Fibroblast of skin of scalp (primary cell): ENCODE measurements at places on chromosomes 5 and 9.

DNA sequence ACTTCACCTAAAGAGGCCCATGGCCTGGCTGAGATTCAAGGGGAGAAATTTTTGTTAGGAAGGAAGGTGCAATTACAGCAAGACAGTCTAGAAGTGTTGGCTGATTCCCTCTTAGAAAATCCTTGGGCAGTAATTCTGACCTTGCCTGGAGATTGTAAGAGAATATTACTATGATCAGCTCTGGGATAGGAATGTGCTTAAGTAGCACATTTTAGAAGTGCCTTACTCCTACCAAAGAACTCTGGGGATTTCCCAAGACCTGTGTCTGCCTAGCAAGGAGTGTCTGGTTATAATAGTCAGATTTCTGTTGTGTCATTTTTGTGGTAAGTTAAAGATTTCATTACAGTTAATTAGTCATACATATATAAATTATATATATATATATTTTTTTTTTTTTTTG lies 52.3 kb downstream of the NLN start:
- peak; percentile 87 for DNase-seq

GRCh38 chr9:120846906-120847305 lies 4.2 kb upstream of the PSMD5 start:
- no peak for DNase-seq

GRCh38 chr5:320524-321229 lies 837 bp upstream of the AHRR start:
- DNase-seq, result no peak

GRCh38 chr5:122846051-122846550 lies 688 bp downstream of the SNX24 start:
- peak; percentile 63 for DNase-seq

GRCh38 chr9:108056084-108056804 lies 566.7 kb upstream of the KLF4 start:
- peak; percentile 38 for DNase-seq

- DNase-seq, result no peak
Measured at GRCh38 chr5:179126506-179126991, 66.4 kb downstream of the ZNF354C start.

DNA sequence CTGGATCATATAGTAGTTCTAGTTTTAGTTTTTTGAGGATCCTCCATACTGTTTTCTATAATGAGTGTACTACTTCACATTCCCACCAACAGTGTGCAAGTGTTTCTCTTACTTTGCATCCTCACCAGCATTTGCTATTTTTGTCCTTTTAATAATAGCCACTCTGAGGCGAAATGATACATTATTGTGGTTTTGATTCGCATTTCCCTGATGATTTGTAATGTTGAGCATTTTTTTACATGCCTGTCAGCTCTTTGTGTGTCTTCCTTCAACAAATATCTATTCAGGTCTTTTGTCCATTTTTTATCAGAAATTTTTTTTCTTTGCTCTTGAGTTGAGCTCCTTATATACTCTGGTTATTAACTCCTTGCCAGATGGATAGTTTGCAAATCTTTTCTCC lies 114.0 kb downstream of the ADAMTSL1 start:
- DNase-seq, result peak; percentile 85

DNA sequence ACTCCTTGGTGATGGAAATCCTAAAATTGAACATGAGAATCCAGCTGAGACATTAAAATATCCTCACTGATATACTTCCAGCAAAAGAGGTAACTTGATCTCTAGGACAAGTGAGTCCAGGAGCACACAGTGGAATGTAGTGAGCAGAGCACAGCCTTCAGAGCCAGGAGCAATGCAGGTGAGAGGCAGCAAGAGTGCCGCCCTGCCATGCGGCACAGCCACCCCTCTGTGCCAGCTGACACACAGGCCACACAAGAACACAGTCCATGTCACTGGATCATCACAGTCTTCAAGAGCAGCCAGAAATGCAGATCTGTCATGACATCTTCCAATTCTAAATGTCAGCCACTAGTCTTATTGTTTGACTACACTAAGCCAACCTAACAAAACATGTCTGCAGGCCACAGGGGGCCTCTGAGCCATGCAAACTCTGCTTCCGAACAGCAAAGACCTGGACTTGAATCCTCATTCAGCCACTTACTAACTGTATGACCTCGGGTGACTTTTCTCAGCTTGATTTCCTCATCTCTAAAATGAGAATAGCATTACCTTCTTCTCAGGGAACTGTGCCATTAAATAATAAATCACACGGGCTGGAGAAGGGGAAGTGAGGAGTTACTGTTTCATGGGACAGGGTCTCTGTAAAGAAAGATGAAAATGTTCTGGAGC lies 47.0 kb downstream of the CCDC125 start:
- peak; percentile 37 for DNase-seq

- no peak for DNase-seq
Measured at GRCh38 chr5:850511-851006, at the start of gene ZDHHC11. Gene ZDHHC11 (minus strand): TSS chr5:850986. CDS start chr5:850602, 384 bp downstream.

- DNase-seq, result no peak
Measured at GRCh38 chr5:61809651-61810050, 477.6 kb downstream of the ZSWIM6 start.

DNA sequence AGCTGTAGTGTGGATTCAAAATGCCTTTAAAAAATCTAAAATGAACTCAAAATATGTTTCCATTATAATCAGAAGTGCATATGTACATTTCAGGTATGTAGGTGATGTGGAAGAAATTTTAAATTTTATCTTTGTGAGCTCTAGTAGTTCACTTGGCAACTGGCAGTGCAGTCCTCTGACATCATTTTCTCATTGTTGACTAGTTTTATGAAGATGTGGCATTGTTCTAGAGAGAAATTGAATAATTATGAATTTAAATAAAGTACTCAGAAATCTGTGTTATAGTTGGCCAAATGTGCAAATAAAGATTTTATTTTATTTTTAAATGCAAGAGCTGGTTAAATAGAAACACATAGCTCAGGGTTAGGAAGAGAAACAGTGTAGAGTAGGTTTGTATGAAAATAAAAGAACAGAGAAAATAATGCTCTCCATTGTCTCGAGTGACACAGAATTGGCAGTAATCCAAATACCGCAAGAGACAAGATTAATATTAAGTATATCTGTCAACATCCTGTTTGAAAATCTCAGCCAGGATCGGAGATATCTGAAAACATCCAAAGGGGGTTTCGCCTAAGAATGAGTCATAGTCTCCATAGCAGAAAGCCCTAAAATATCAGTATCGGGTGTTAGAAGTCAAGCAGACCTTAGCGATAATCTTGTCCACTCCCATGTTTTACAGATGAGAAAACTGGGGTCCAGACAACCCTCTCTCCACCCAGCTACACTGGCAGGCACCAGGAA lies 189.4 kb downstream of the CCDC192 start:
- peak; percentile 75 for DNase-seq

DNA sequence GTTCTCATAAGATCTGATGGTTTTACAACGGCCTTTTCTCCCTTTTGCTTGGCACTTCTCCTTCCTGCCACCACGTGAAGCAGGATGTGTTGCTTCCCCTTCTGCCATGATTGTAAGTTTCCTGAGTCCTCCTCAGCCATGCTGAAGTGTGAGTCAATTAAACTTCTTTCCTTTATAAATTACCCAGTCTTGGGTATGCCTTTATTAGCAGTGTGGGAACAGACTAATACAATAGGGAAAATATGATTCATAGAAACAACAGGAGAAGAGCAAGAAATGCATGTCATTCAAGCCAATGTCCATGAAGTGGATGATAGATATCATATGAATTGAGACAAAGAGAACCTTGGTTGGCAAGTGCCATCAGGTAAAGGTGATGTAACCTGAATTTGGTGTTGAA lies 128.3 kb upstream of the HAPLN1 start:
- no peak for DNase-seq

DNA sequence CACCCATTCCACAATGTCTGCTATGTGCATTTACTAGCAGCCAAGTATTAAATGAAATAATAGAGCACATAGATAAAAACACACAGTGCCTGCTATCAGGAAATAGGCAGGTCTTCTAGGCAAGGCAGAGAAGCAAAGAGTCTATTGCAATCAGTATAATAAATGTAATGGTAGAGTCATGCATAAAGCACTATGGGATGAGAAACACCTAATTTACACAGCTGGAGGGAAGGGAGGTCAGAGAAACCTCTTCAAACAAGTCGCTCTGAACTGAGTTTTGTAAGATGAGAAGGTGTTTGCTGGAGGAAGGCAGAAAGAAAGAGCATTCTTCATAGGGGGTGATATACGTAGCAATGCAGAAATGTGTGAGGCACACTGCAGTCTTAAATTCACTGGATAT lies 341.0 kb upstream of the DMAC1 start:
- DNase-seq, result no peak

DNA sequence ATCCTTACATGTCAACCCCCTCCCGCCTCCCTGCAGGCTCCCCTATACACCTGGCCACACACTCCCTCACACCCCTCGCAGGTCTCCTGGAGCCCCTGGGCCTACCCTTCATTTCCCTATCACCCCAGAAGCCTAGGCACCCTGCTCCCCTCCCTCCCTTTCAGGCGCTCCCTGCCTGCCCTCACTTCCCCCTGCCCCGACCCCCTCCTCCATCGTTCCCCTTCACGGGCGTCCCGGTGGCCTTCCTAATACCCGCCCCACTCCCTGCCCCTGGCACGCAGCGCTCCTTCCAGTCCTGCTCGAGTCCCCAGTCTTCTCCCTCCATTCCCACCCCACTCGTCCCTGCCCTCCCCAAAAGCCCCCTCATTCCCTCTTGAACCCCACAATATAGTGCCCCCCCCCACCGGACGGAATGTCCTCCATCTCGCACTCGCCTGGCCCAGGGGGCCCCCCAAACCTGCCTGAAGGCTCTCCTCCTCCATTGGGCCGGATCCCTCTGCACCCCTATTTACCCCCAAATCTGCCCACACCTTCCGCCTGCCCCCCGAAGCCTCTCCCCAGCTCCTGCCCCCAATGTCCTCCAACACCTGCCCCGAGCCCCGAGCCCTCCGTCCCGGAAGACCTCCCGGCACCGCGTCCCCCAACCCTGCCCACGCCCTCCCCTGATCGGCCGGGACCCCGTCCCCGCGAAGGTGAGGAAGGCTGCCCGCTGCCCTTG lies 746 bp downstream of the STRBP start:
- no peak for DNase-seq

GRCh38 chr5:94908889-94909480 lies 290.5 kb downstream of the SLF1 start:
- DNase-seq, result peak; percentile 43

DNA sequence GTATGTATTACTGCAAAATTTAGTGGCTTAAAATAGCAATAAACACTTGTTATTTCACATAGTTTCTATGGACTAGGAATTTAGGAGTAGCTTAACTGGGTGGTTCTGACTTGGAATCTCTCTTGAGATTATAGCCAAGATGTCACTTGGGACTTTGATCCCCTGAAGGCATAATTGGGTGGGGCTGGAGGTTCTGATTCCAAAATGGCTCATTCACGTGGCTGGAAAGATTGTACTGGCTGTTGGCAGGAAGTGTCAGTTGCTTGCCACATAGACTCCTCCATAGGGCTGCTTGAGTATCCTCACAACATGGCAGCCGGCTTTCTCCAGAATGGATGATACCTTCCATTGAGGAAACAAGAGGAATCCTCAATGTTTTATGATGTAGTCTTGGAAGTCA lies 11.3 kb downstream of the GALNT12 start:
- no peak for DNase-seq

DNA sequence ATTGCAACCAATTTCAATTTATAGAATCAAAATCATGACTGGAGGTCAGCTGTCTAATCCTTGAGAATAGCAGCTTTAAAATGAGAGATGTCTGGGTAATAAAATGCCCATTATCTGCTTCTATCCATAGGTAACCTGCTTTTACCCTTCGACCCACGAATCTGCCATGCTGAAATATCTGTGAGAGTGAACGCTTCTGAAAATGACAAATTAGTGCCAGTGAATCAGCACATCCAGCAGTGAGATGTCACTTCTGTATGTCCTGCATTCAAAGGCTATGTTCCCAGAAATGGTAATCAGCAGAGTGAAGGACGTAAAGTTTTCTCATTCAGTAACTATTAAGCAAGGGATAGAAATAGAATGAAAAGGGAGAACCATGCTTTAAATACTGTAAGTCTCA lies 532.4 kb upstream of the ITGA1 start:
- DNase-seq, result no peak

GRCh38 chr9:91837981-91838731 lies 111.9 kb downstream of the ROR2 start:
- no peak for DNase-seq

DNA sequence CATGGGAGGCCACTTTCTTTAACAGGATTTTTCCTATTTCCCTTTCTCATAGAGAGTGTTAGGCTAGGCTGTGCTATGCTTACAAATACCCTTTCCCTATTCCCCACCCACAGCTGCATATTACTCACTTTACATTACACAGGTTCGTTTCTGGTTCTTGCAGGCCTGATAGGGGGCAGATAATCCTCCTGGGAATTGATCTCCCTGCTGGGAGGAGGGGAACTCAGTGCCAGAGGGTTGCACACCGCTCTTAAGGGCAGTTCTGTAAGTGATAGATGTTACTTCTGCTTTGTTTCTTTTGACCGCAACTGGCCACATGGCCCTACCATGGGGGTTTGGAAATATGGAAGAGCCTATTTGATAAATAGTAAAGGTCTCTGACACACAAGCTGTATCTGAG lies 54.0 kb upstream of the NTRK2 start:
- DNase-seq, result no peak

- DNase-seq, result peak; percentile 4
Measured at GRCh38 chr9:87676976-87677775, 48.7 kb upstream of the CTSL start.

DNA sequence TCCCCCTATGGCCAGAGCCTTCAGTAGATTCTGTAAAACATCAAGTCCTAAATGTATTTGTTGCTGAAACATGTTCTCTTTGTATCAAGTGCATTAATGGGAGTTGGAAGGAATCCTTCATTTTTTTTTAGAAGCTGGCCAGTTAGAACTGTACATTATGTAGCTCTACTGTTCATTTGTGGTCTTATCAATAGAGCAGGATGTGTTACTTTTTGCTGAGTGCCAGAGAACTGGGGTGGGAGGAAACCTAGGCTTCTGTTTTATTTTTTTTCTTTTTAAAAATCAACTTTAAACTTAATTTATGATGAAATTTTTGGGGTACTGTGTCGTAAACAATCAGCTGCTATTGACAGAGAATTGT lies 5.1 kb downstream of the PIP5K1B start:
- no peak for DNase-seq

GRCh38 chr9:134929193-134930158 lies 11.8 kb upstream of the FCN1 start:
- DNase-seq, result no peak

GRCh38 chr5:97967292-97967691 lies 784.2 kb upstream of the RIOK2 start:
- no peak for DNase-seq

DNA sequence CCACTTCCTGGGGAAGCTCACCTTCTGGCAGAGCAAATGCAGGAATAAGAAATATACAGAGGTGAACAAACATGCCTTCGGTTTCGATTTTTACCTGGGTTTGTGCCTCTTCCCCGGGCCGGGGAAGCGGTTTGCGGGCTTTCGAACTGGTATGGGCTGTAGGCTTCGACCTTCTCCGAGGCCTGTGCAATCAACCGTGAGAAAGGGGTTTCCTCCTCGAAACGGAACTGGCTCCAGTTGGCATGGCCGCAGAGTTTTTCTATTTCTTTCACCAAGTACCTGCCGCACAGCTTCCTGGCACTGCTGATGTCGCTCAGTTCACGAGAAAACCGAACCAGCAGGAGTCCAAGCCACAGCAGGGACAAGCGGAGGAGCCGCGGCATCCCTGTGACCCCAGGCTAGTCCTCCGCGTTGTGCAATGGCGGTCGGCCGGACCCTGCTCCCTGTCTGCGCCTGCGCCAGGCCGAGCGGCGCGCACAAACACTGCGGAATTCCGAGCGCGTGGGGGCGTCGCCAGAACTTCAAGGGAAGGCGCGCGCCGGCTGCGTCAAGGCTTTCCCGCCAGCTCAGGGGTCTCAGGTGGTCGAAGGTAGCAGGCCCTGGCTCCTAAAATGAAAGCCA lies at the start of gene INSL6:
INSL6 (minus strand) TSS at position 420 of the 621 bp plus-strand sequence; CDS start at position 383, 37 bp downstream.
- no peak for DNase-seq
